AG09319 (cell line): ENCODE measurements at places on chromosomes 3 and 15.

- no peak for DNase-seq
Observed at GRCh38 chr3:71356265-71356664, 227.3 kb downstream of the FOXP1 start.

DNA sequence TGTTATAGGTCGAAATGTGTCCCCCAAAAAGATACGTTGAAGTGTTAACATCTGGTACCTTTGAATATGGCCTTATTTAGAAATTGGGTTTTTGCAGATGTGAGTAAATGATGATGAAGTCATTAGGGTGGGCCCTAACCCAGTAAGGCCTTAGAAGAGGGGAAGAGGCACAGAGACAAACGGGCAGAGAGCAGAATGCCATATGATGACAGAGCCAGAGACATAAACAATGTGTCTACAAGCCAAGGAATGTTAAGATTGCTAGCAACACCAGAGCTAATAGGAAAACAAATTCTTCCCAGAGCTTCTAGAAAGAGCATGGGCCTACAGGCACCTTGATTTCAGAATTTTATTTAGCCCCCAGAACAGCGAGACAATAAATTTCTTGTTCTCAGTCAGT is 693.1 kb upstream of the NECTIN3 start:
- DNase-seq = no peak

- no peak for DNase-seq
Observed at GRCh38 chr3:144963810-144964209, 992.2 kb downstream of the DIPK2A start.

DNA sequence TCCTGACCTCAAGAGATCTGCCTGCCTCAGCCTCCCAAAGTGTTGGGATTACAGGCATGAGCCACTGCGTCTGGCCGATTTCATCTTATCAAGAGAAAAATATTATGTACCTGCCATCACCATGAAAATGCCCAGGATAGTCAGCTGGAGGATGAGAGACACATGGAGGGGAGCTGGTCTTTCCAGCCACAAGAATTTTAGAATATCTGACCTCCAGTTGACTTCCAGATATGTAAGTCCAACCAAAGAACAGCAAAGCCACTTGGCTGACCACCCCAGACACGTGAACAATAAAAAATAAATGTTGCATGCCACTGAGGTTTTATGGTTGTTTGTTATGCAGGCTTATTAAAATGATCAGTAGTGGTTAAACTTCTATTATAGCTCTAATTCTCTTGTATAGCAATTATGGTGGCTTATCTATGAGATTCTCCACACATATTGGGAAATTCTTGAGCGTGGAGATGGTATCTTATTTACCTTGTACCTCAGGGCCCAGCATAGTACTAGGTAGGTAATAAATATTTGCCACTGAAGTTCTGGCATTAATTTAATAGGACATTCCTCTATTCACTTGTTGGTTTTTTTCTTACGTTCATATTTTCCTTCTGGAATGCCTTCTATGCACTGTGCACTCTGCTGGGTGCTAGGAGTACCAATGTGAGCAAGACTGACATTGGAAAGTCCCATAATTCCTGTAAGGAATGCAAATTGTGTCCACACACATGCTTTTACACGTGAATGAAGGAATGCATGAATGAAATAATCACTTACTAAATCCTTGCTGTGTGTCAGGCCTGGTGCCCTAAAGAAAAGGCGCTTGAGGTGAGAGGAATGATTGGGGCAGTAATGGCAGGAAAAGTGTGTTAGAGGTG is 77.6 kb downstream of the EDEM1 start:
- no peak for DNase-seq

DNA sequence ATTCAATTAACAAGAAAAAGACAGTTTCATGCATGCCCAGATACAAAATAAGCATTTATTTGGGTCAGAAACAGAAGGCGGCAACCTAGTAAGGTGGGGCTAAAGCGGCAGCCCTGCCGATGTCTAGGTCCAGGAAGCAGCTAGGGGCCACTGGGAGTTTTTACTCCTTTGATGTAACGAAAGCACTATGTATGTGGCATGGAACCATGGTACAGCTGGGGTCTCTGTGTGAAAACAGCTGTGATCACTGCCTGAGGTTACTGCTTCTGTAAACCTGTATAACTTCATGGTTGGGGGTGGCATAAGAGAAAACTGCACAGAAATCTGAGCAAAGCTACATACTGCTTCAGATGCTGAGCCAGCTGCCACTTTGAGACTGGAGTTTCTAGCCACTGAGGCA is 119.5 kb downstream of the ZNF280D start:
- no peak for DNase-seq

GRCh38 chr15:70320482-70320881 is 222.8 kb upstream of the TLE3 start:
- no peak for DNase-seq

DNA sequence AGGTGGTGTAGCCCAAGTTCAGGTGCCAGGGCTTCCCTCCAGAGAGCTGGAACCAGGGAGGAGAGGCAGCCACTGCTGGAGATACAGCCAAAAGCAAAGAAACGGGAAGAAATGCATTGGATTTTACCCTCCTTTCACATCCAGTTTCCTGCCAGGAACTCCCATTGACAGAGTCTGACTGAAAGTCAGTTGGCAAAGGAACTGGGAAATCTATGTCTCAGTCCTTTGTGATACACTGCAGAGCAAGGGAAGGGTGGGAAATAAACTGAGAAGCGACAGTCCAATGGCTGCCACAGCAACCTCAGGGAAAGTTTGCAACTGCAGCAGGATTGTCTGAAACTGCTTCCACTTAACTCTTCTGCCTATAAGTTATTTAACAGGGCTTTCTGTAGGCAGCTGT is 142.6 kb downstream of the SATB1 start:
- DNase-seq = no peak

DNA sequence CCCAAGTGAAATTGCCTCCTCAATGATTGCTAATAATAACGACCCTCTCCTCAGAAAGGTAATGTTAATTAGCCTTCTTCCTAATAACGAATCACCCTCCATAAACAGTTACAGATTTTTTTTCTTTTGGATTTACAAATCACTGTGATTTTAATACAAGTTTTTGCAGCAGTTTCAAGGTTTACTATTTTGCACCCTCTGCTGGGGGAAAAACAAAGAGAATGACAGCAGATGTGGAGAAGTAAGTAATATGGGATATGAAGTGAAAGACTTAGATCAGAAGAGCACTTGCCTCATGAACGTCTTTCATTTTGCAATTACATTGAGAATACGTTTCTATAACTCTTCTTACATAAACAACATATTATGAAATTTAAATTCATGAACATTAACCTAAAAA is 16.1 kb upstream of the CNTN3 start:
- DNase-seq = no peak

DNA sequence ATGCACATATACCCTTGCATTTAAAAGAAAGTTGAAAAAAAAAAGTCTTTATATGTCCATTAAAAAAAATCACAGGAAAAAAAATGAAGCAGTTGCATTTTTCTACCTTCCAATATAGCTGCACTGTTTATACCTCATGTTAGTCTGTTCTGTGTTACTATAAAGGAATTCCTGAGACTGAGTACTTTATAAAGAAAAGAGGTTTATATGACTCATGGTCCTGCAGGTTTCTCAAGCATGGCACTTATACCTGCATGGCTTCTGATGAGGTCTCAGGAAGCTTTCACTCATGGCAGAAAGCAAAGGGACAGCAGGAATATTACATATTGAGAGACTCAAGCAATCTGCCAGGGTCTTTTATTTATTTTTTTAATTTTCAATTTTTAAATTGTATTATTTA is 277.2 kb upstream of the BCHE start:
- no peak for DNase-seq

GRCh38 chr3:81650187-81650586 is 111.3 kb downstream of the GBE1 start:
- DNase-seq = no peak

GRCh38 chr3:184914628-184915027 is 102.7 kb downstream of the VPS8 start:
- no peak for DNase-seq

DNA sequence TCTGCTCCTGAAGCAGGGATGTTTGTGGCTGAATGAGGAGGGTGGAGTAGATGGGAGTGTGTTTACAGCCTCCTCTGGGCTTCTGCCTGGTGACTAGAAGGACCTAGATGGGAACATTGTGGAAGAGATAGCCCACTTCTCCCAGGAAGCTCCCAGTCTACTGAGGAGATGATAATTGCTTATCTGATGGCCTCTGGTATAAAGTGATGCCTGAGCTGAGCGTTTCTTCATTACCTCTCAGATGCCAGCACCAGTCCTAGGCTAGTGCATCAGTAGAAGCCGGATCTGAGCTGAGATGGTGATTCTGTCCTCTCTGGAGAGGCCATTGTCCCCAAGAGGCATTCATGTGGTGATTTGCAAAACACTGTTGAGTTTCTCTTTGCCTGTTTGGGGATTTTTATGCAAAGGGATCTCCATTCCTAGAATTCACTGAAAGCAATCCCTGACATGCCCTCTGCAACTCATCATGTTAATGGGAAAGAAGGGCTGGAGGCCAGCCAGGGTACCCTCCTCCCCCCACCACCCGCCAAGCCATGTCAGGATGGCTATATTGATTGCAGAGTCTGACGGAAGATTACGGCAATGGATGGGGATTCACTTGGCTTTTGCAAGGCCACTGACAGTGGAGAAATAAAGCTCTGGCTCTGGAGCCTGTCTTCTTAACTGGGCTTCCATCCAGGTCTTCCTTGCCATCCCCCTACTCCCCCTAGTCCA is 166.4 kb upstream of the ROPN1 start:
- DNase-seq = no peak

GRCh38 chr3:15011174-15011573 is 53.9 kb downstream of the MRPS25 start:
- DNase-seq = no peak

DNA sequence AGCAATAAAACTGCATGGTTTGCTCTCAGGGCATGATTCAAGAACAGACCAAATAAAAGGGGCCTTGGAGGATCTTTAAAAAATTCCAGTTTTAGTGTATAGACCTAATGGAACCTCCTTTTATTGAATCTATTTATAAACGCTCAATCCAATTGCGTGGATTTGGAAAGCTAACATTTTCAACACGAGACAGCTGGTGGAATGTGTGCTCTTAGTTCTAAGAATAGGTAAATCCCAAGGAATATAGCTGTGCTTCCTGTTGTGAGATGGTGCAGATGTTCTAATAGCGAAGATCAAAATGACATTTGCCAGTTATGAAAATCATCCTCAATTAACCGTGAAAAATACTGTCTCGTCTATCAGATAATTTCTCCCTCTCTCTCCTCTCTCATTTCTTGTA is 192.5 kb downstream of the ATP10A start:
- no peak for DNase-seq

GRCh38 chr3:40043444-40043755 is 234.0 kb downstream of the MYRIP start:
- DNase-seq = peak; percentile 60

GRCh38 chr15:48400086-48400485 is 68.9 kb downstream of the DUT start:
- no peak for DNase-seq

DNA sequence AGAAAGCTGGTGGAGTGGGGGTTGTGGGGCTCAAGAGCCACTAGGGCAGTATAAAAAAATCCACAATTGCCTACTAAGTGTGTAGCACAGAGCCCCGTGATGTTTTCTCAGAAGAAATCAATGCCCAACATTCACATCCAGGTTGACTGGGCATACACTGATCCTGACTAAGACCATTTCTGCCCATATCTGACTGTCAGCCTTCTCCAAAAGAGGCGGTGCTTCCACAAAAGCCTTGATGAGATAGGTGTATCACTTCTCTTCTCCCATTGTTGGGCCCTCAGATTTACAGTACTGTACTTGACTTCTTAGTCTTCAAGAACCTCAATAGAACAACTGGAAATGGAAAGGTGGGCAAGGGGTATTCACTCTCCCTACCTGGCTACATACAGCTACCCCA is 1.4 kb downstream of the POPDC2 start:
- no peak for DNase-seq

DNA sequence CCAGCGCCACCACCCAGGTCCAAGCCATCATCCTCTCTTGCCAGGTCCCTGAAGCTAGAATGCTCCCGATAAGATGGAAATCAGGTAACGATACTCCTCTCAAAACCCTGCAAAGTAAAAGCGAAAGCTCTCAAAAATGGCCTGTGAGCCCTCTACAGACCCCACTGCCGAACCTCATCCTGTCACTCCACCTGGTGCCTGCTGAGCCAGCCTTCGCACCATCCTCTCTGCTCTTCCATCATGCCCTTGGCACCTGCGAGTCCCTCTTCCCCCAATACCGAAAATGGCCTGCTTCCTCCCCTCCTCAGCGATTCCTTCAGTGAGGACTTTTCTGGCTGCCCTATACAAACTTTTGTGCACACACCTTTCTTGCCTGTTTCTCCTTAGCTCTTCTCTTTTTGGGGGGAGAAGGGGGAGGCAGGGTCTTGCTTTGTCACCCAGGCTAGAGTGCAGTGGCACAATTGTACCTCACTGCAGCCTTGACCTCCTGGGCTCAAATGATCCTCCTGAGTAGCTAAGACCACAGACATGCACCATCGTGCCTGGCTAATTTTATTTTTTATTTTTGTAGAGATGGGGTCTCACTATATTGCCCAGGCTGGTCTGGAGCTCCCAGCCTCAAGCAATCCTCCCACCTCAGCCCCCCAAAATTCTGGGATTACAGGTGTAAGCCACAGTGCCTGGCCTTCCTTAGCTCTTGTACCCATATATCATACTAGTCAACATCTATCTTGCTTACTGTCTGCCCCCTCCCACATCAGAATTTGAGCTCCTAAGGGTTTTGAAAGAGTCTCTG is 3.0 kb downstream of the IDH2 start:
- no peak for DNase-seq

DNA sequence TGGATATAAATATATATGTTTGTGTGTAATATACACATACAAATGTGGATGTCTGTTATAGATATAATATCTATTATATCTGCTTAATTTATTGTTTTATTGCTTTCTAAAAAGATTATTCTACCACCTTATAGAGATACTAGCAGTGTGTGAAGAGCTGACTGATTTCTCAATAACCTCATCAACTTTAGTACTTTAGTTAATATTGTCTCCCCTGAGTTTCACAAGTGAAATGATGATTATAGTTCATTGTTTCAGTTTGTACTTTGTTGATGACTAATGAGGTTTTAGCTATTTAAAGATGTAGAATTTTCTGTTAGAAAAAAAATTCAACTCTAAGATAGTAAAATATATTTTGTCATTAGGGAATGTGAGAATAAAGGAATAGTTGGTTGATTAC is 11.4 kb downstream of the RSRC1 start:
- DNase-seq = no peak

- DNase-seq = no peak
Observed at GRCh38 chr3:124773351-124774326, 43.4 kb downstream of the UMPS start.

GRCh38 chr15:36911322-36911944 is 188.9 kb downstream of the MEIS2 start:
- no peak for DNase-seq
